EL (cell line): ENCODE measurements at places on chromosomes 7 and 10.

GRCh38 chr10:112678581-112678980, 231.6 kb downstream of the VTI1A start:
- no peak for DNase-seq

- DNase-seq, result no peak
These were observed 30.2 kb upstream of the GIMAP8 start for GRCh38 chr7:150420242-150420641.

GRCh38 chr10:59970396-59971368, 64.3 kb upstream of the CCDC6 start:
- DNase-seq, result no peak

DNA sequence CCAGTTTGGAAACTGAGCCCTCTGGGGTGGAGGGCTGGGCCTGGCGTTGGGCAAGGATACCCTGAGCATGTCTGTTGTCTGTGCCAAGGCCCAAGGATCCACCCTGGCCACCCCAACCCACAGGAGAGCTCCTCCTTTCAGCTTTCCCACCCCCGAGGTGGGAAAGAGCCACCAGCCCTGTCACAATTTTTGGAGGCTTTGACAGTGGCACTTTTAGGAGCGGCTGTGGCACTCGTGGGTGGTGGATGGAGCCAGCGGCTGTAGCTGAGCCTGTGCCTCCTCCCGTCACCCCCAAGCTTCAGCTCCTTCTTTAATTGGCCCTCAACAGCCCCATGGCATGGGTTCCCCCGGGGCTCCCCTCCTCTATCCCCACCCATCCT, 18.2 kb upstream of the ZNF862 start:
- DNase-seq, result no peak

- DNase-seq, result peak; percentile 5
These were observed 78.4 kb downstream of the IPMK start for GRCh38 chr10:58189269-58189668.

- DNase-seq, result no peak
These were observed 4.6 kb downstream of the TBL2 start for GRCh38 chr7:73573791-73574190.

GRCh38 chr10:24468281-24468751, 255.4 kb downstream of the ARHGAP21 start:
- no peak for DNase-seq

DNA sequence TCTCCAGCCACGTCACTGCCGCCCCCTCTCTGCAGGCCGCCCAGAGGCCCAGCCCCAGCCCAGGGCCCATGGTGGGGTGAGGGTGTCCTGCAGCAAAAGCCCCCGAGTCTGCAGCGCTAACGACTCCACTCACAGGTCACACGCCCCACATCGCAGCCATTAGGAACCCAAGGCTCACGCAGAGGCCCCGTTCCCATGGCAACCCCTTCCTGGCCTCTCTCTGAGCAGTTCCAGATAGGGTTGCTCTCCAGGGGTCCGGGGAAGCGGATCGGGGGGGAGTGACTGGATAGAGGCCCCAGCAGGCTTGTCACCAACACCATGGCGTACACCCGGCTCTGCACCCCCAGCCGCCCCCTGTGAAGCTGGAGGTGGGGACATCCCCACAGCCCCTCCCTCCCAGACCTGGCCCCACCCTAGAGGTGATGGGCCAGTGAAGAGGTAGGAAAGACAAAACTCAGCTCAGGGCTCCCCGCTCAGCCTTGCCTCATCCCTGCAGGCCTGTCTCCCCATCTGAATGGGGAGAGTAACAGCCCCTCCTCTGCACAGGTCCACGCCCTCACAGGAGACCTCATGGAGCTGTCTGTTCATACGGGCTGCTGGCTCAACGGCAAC, 41.2 kb downstream of the TNRC18 start:
- DNase-seq, result no peak

GRCh38 chr10:73923935-73924598, 13.1 kb downstream of the PLAU start:
- no peak for DNase-seq

DNA sequence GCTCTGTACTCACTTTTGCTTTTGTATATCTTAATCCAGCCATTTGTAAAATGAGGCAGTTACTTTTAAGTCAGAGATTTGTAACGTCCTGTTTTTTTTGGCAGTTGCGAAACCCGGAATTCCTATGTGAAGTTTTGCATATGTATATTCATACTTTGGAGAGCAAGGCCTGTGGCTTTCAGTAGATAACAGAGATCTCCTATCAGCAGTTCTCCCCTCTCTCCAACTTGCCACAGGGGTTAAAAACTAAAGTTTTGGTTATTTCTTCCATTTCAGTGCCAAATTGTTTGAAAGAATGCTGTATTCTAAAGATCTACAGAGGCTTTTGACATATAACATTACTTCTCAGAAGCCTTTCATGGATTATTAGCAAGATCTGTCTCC, 102.4 kb downstream of the EXOC4 start:
- DNase-seq, result peak; percentile 80

- DNase-seq, result no peak
These were observed 168.6 kb downstream of the LRMDA start for GRCh38 chr10:75599875-75600648.
